ENCODE measurements at places on chromosomes 6 and 20. TPM values are rescaled to one million over a fixed set of nuclear protein-coding genes. Genes with fewer than 3 reads are reported as not detected.

DNA sequence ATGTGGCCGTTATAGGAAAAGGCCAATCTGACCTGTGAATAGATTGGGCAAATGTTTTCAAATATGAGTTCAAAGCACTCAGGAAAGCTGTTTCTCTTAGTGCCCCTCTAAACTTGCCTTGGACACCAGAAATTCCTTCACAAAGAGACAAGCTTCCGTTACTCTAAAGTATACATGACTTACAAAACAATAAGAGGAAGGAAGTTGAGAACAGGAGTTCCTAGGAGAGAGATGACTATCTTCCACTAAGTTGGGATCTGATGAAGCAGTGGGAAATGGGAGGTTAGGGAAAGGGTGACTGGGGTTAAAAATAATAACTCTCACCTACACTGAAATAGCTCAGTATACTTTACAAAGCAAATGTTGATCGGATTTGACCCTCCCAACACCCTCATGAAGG lies 50.0 kb downstream of the ISM1 start:
- DNase-seq = no peak

DNA sequence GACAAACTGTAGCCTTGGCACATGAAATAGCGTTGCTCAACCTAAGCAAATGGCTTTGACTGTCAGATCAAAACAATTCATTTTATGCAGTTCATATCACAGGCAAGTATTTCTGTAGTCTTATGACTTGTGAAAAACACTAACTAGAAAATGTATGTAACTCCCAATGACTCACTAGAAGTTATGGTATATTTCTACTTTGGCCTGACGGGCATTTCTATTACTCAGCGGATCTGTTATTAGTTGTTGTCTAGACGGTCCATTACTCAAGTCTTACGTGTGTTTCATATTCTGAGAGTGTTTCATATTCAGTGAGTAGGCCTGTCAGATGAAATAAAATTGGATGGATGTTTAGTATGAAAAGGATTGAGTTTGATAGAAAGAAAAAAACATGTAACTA lies 880.9 kb downstream of the PRIM2 start:
- DNase-seq = peak; percentile 69

- DNase-seq = no peak
These were observed 60.6 kb downstream of the SSR1 start for GRCh38 chr6:7252390-7252789.

DNA sequence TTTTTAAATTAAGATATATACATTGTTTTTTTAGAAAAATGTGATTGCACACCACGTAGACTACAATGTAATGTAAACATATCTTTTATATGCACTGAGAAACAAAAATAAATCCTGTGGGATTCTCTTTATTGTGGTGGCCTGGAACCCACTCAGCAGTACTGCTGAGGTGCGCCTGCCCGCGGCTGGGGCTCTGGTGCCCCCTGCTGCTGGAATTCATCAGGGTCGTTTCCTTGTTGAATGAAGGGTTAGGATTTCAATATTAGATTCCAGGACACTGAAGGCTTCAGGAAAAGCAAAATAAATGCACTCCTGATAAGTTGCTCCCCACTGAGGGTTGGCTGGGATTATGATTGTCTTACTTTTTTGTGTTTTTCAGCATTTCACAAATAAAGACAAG lies 175.8 kb upstream of the GGTLC1 start:
- DNase-seq = no peak

GRCh38 chr6:134544737-134545136 lies 226.8 kb upstream of the SGK1 start:
- DNase-seq = no peak

GRCh38 chr6:82766476-82766875 lies 299.2 kb downstream of the UBE3D start:
- no peak for DNase-seq

GRCh38 chr6:32460528-32460927 lies 20.8 kb downstream of the HLA-DRA start:
- no peak for DNase-seq

- DNase-seq = no peak
These were observed 3.7 kb downstream of the MRPS18A start for GRCh38 chr6:43683708-43684455.

- no peak for DNase-seq
These were observed 469.4 kb upstream of the SLC35B3 start for GRCh38 chr6:8904754-8905153.

MMP24 gene
- total RNA-seq = 0.53 TPM

All from HFFc6 (cell line).